ENCODE measurements at places on chromosomes 13 and 19.

GRCh38 chr13:39037410-39037879 is 444 bp downstream of the PROSER1 start:
- DNase-seq: no peak

DNA sequence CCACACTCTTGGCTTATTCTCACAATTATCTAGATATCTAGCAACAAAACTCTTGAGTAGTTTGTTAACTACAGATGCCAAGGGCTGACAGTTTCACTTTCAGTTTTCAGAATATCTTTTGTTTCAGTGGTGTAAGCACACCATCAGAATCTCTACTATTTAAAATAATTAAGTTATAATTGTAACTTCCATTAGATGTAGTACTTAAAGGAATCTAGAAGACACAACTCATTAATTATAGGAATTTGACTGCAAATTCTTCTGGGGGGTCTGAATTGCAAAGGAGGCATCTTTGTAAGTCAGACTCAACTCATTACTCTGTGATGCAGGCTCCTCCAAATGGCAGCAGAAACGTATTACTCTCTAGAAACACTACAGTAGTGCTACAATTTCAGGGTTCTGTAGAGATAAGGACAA is 44.9 kb upstream of the USPL1 start:
- peak; percentile 67 for DNase-seq

DNA sequence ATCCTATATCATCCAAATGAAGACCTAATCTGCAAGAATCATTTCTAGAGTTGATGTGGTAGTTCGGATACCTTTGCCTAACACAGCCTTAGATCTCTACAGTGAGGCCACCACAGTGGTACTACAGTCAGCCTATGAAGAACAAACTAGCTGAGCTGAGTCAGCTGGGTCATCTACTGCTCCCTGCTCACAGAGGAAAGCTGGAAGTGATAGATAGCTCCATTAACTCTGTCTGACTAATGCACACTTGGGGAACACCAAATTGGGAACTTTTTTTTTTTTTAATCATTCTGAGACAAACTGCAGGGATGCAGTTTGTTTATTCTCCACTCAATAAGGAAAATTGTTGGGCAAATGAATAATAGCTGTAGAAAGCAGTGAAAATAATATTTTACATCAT is 1160.6 kb downstream of the PCDH9 start:
- DNase-seq: peak; percentile 29

- DNase-seq: no peak
Observed at GRCh38 chr13:46373623-46374022, 13.4 kb downstream of the RUBCNL start.

DNA sequence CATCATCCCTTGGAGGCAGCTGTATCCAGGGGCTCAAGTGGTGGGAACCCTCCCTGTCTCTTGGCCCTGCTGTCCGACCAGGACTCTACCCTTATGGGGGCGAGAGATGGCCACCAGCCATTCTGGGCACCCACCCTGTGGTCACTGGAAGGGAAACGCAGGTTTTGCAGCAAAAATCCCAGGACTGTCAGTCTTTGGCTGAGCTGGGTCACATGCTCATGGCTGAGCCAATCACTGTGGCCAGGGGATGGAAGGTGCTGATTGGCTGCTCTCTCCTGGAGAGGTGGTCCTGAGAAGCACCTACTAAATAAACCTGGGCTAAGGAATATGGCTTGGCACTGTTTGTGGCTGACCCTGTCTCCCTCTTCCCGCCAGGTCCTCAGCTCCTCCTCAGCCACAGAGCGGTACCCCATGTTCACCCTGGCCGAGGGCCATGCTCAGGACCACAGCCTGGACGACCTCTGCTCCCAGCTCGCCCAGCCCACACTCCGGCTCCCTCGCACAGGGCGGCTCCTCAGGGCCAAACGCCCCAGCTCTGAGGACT is 8.9 kb downstream of the ATG4D start:
- no peak for DNase-seq

DNA sequence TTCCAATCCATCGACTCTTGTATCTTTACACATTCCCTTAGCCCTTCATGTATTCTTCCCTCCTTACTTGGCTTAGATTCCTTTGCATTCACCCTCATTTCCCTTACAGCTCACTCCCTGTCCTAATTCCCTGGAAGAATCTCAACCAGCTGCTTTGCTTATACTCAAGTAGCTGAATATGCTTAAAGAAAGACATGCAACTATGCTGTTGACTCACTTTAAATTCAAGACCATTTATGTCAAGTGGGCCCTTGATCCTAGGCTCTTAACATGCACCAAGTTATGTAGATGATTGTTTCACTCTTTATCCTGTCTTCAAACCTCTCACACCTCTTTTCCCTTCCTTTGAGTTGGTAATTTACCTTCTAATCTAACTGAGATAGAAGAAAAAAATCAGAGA is 7.4 kb downstream of the CCDC122 start:
- DNase-seq: no peak
